Skeletal muscle cell (primary cell): ENCODE measurements at places on chromosomes 7 and 10.
A peak's percentile ranks its signal among the peaks of the same experiment; 100 is the strongest.

DNA sequence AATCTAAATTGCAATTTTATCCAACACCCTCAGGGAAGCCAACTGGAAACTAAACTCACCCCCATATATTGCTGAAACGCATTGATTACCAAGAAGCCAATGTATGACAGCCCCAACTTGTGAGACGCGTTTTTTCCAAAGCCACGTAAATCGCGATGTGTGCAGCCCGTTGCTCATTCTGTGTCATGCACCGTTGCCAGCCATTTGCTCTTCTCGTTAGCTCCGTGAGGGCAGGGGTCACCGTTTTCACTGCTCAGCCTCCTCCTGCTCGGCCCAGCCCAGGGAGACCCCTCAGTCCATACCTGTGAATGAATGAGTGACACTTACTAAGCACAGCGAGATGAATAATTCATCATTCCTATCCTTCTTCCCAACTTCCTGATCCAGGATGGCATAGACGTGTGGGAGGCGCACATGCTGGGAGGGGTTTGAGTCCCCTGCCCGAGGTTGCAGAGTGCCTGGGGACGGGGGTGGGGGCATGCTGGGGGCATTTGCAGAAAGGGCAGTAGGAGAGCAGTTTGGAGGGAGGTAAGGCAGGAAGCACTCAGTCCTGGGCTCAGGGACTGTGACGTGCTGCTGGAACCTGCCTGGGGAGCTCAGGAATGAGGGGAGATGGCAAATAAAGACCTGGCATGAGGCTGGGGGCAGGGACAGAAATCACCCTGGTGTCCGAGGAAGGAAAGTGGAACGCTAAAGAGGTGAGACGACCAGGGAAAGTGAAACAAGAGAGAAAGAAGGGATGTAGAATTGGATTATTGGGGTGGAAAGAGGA is 104.2 kb upstream of the SDK1 start:
- no peak for DNase-seq

DNA sequence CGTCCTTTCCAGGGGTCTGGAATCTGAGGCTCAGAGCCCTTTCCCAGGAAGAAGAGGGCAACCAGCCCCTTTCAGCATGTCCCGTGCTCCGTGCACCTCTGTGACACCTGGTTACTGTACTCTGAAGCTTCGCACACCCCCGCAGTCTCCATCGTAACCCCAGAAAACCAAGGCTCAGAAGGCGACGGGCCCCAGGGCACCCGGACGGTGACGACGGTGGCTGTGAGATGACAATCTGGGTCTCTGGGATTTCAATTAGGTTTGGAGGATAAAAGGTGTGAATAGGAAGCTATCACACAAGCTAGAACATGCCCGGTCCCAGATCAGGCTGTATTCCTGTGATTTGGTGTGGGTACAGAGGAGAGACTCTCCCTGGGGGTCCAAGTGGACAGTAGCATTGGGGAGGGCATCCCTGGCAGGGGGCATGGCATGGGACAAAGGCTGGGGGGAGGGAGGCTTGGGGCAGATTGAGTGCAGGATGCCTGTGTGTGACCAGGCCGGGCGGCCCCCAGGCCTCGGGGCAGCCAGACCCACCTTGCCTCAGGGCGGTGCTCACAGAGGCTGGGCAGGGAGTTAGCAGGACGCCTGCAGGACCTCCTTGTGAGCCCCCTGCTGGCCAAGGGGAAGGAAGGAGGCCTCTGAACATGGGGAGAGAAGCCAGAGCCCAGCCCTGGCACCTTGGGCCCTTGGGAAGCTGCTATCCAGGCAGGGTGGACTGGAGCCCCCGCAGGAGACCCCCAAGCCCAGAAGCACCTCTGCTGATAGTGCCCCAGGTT is 23.4 kb upstream of the PSMG3 start:
- DNase-seq: no peak

- no peak for DNase-seq
These were observed 1101.1 kb downstream of the SORCS3 start for GRCh38 chr10:105742184-105742583.

DNA sequence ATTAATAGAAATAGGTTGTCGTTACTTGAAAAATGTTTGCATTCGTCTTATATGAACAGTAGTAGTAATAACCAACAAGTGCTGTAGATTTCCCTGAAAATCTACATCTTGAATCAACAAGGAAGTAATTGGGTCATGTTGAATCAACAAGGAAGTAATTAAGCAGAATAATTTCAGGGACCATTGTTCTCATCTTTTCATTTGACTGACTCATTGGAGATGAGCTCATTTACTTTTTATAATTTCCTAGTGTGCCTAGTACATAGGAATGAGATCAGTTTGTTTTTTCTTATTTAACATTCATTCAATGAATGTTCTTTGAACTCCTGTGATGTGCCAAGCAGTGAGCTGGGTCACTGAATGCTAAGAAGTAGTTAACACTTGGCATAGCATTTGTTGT is 8.2 kb downstream of the CLDN12 start:
- DNase-seq: no peak

- no peak for DNase-seq
These were observed 350.3 kb downstream of the HPSE2 start for GRCh38 chr10:98885378-98885777.

GRCh38 chr7:30845426-30846135 is 66.1 kb upstream of the AQP1 start:
- DNase-seq: peak; percentile 8

GRCh38 chr10:80492848-80493521 is 38.9 kb downstream of the TSPAN14 start:
- DNase-seq: no peak

- DNase-seq: no peak
These were observed 164.8 kb downstream of the CDK14 start for GRCh38 chr7:90760892-90761291.

- no peak for DNase-seq
These were observed 21.5 kb downstream of the ASB13 start for GRCh38 chr10:5644930-5645329.

- no peak for DNase-seq
These were observed 1133.4 kb downstream of the CNTNAP2 start for GRCh38 chr7:147249956-147250355.

- no peak for DNase-seq
These were observed 11.8 kb downstream of the MMRN2 start for GRCh38 chr10:86945361-86946212.

- DNase-seq: no peak
These were observed 44.0 kb upstream of the LRRTM3 start for GRCh38 chr10:66881814-66882213.

DNA sequence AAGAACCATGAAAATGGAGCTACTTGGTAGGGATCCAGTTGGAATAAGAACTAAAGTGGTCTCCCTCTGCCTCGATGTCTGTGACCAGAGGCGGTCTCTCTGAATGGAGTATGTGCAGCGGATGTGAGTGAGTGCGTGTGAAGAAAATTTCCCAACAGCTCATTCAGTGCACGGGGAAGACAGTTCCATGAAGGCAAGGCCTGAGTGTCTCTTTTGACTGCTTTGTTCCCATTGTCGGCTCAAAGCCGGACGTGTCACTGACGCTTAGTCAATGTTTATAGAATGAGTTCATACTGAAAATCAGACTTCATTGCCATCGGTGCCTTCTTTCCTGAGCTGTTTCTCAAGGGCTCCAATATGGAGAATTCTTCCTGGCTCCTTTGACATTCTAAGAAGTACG is 55.3 kb upstream of the GRB10 start:
- DNase-seq: peak; percentile 73

DNA sequence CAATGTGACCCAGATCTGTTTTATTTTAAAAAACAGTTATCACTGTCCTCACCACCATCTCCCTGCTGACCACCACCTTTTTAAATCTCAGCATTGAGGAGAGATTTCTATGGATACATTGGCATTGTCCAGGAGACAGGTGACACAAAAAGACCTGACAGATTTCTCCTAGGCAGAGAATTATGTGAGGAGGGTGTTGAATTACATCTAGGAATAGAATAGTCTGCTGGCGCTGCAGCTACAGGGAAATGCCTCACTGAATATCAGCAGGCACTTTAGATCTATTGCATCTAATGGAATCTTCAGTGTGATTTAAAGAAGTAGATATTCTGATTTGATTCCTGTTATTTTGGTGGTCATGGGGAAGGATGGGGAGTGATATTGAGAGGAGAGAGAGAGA is 593.5 kb downstream of the NRG3 start:
- no peak for DNase-seq

DNA sequence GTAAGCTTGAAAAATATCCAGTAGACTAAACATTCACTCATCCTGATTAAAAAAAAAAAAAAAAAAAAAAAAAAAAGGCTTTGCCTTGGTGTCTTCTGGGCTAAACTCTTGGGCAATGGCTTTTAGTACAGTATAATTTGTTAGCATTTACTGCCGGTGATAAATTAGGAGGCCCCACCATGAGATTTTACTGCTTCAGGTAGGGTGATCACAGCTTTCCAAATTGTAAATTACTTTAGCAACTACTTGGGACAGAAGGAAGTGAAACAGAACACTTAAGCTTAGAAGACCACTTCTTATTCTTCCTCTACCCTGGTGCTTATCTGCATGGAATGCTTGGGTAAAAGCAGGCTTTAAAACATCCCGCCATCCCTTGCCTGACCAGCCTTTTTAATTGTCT is 152.1 kb downstream of the HIBADH start:
- DNase-seq: no peak

GRCh38 chr10:101065481-101066145 is 3.8 kb downstream of the KAZALD1 start:
- DNase-seq: no peak

GRCh38 chr7:36747280-36748016 is 23.2 kb upstream of the AOAH start:
- DNase-seq: peak; percentile 15

GRCh38 chr10:28561531-28561930 is 28.6 kb downstream of the WAC start:
- DNase-seq: no peak

GRCh38 chr7:33261585-33261984 is 132.2 kb downstream of the BBS9 start:
- DNase-seq: no peak

DNA sequence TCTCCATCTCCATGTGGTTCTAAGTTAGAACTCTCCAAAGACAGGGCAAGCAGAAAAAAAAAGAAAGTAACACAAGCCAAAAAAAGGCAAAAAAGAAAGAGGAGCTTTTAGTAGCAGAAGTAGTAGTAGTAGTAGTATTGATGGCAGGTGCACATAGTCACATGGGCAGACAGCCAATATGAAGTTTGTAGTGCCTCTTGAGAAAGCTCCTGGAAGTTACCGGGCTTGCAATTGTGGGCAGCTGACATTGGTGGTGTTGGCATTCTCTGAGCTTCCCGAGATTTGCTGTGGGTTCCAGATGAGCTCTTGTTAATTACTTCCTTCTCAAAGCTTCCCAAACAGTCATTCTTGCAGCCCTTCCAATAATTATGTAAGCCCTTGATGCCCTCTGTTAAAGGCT is 1128.5 kb downstream of the TYW1 start:
- DNase-seq: no peak

DNA sequence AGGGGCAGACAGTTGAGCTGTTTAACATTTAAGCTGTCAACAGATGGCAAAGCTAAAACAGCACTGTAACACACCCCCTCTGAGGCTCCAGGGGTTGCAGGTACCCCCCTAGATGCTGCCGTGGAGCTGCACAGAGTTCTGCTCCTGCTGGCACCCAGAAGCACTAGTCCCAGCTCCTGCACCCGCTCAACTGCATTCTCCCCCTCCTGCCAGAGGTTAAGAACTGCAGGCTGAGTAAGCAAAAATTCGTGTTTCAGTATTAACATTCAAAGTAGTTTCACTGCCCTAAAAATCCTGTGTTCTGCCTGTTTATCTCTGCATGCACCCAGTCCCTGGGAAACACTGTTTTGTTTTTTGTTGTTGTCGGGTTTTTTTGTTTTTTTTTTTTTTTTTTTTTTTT is 790.8 kb upstream of the KCND2 start:
- no peak for DNase-seq

DNA sequence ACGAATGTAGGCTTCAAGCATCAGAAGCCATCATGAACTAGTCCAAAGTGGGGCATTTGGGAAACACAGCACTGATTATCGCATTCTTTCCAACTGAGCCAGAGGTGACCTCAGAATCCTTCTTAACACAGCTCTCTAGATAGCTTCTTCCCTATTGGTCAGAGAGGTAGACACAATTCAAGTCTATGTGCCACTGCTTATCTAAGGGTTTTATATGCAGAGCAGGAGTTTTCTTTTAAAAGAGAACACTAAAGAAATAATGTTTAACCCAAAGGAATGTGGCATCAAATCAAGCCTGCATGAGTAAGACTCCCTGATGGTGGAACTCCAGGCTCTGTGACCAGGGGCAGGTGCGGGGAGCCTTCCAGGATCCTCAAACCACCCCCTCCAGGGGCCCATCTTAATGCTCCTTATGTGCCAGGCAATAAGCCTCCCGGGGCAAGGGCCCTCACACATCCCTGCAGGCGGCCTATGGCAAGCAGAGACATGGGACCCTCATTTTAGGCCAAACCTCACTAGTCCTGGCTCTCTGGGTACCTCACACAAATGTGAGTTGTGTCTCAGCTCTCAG is 13.8 kb downstream of the HSPA12A start:
- DNase-seq: no peak

DNA sequence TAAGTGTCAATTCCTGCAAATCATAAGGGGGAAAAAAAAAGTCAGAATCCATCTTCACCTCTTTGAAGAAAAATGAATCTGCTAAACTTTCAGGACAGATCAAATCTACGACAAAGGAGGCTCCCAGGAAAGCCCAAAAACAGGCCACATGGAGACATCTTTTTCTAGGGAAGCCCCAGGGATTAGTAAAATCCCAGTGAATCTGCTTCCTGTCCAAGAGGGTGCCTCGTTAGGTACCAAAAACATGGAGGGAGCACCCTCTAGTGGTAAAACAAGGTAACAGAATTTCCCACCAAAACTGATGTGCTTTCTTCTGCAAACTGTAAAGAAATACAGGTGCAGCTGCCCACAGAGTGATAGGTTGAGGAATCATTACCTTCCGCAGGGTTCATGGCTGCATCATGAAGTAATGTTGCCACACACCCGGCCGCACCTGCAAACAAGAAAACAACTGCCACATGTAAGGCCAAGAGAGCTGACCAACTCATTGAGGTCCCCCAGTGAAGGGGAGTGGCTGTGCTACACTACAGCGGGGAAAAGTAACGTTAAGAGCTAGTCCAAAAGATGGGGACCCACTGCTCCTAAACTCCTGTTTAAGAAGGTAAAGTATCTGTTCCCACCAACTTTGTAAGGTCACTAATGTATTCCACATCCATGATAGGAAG is 7.9 kb downstream of the SLC25A28 start:
- no peak for DNase-seq

DNA sequence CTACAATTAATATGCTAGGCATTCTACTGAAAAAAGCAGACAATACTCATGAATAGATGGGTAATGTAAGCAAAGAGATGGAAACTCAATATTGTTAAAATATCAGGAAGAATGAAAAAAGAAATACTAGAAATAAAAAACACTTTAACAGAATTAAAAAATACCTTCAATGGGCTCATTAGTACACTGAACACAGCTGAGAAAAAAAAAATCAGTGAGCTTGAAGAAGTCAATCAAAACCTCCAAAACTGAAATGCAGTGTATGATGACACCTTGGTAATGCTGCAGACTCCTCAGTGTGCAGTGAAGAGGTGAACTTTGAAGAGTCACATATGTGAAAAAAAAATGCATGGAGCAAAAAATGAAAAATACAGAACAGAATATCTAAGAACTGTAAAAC is 227.2 kb downstream of the TMEM26 start:
- DNase-seq: no peak

- no peak for DNase-seq
These were observed 95.2 kb downstream of the PHTF2 start for GRCh38 chr7:77893813-77894212.
